SK-N-SH (cell line): ENCODE measurements at places on chromosomes 5 and 9.

DNA sequence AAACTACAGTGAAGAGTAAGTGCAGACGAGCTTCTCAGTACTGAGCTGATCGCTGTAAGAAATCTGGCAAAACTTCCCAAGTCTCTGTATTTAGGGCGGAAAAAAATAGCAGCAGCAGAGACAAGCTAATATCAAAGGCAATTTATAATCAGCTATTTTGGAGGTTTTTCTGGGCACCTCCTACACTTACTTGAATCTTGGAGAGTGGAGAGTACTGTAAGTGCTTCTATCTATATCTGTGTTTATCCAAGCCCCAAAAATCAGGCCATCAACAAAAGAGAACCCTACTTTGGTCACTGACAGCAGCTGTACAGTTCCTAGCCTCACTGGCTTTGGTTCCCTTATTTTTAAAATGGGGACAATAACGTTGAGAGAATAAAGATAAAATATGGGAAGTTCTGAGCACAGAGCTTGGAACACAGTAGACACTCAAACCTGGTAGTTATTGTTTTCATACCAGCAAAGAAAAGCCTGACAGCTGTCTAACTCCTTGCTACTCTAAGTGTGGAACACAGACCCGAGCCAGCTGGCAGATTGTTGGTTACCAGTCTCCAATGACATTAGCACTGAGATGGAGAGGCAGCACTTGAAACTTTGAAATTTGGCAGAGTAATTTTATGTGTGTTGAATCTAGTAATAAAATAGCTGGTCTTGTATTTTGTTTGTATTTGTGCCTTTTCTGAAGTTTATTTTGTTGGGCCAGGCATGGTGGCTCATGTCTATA, 96.0 kb upstream of the SLC28A3 start:
- no peak for DNase-seq

DNA sequence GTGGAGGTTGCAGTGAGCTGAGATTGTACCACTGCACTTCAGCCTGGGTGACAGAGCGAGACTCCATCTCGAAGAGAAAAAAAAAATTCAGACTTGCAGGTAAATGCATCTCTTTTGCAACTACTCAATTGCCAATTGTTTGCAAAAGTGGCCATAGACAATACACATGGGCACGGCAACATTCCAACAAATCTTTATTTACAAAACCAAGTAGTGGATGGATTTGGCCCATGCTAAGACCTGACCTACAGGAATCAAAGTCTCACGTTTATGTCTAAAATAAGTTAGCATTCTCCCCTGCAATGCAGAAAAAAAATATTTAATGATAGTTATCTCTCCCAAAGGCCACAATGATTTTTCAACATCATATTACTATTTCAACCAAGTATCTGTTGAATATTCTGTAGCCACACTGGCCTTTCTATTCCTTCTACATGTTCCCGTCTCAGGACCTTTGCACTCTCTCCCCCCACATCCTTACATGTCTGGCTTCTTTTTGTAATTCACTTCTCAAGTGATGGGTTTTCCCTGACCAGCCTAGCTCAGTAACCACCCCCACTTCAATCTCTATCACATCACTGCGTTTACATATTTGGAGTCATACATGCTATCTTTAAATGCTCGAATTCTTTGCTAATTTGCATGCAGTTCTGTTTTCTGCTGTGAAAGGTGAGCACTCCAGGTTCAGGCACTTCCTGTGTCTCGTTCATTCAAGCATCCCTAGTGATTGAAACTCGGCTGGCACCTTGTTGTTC, 54.2 kb downstream of the FNBP1 start:
- DNase-seq, result no peak

GRCh38 chr5:33322632-33323031, 118.1 kb upstream of the TARS1 start:
- DNase-seq, result no peak

GRCh38 chr5:125720348-125720685, 702.9 kb upstream of the GRAMD2B start:
- no peak for DNase-seq

DNA sequence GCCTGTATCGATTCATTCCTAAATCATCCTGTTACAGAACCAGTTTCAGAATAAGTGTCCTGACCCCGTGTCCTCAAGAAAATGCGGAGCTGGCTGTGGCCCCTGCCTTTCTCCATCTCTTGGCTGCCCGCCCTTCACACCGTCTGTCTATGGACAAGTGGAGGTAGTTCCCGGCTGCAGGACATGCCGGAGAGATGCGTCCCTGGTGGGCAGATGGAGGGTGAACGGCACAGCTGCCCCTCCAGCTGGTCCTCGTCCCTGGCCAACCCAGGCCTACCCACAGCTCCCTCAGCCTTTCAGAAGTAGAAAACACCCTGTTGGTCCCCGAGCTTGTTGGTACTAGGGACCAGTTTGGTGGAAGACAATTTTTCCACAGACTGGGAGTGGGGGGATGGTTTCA, 14.8 kb upstream of the EXOC3 start:
- DNase-seq, result no peak

- DNase-seq, result peak; percentile 63
Measured at GRCh38 chr9:96071076-96071814, 195.8 kb downstream of the ERCC6L2 start.

GRCh38 chr9:90836411-90837080, 34.9 kb downstream of the SYK start:
- no peak for DNase-seq

DNA sequence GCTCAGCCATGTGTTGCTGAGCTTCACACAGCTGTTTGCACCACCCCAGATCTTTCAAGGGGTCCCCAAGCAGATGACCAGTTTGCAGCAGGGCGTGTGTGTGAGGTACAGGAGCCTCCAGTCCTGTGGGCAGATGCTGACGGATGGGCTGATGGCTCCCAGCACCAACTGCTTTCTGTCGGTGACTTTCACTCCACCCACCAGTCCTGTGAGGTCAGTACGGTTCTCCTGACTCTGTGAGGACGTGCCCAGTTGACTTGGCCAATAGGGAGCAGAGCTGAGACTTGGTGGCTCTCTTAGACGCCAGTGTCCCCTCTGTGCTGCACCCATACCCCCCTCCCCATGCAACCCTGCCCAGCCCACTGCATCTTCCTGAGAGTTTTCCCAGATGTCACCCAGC, 19.7 kb downstream of the COL5A1 start:
- DNase-seq, result no peak

DNA sequence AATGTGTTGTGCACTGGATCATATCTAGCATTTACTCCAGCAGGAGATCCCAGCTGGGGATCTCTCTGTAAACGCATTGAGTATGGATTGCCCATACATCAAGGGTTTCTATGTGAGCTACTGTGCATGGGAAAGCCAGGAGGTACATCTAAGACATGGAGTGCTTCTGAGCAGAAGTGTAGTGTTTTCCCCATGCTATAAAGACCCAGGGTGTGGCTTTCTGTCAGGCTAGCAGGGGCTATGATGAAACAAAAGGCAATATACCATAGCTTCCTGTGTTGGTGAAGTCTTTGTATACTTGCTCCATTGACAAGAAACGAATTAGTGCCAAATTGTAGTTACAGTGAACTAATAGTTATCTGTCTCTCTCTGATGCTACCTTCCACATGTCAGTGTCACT, 329.3 kb upstream of the TLE4 start:
- DNase-seq, result no peak

GRCh38 chr5:147697380-147697779, 85.1 kb downstream of the JAKMIP2 start:
- no peak for DNase-seq

DNA sequence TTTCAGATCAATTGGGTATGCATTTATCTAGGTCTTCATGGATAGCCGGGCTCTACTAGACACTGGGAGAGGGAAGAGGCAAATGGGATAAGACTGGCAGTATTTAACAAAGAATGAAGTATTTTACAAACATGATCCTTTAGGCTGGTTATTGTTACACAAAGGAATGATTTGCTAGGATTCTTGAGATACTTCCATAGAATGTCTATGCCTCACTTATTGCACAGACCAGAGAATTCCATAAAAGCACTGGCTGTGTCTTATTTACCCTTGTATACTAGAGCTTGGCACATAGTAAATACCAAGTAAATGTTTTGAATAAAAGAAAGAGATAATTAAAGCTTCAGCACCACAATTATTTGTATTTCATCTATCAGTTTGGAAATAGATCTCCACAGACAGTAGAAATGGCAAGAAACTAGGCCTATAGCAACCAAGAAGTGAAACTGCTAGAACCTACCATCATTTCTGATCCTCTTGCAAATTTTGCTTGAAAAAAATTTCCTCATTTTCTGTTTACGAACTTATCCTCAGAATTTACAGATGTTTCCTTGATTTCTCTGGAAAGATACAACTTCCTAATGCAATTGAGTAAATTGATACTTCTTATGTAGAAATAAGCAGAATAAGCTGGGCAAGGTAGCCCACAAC, 3.8 kb downstream of the PDCD1LG2 start:
- DNase-seq, result no peak

DNA sequence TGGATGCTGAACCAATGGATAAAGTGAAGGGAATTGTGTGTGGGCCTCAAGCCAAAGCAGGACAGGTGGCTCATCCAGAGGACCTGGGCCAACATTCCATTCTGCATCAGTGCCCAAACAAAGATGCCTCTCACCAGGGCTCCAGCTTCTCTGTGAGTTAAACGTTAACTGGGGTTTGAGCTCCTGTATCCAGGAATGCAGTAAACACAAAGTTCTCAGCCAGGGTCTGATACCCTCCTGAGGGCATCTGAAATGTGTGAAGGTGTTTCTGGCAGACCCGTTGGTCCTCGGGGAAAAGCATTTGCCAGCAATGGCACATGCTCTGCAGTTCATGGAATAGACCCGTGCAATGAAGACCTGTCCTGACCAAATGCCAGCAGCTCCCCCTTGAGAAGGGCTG, 33.9 kb upstream of the AOPEP start:
- DNase-seq, result no peak

GRCh38 chr9:88179062-88179521, 40.8 kb upstream of the SPATA31C2 start:
- no peak for DNase-seq

DNA sequence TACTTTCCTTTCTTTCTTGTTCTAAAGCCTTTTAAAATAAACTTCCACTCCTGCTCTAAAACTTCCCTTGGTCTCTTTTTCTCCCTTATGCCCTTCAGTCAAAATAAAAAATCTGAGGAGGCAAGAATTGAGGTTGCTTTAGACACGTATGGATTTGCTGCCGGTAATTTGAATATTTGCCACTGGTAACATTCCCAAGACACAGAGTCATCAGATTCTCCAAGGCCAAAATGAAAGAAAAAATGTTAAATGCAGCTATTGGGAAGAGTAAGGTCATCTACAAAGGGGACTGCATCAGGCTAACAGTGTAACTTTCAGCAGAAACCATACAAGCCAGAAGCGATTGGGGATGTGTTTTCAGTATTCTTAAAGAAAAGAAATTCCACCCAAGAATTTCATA, 311.1 kb downstream of the CDH18 start:
- no peak for DNase-seq

DNA sequence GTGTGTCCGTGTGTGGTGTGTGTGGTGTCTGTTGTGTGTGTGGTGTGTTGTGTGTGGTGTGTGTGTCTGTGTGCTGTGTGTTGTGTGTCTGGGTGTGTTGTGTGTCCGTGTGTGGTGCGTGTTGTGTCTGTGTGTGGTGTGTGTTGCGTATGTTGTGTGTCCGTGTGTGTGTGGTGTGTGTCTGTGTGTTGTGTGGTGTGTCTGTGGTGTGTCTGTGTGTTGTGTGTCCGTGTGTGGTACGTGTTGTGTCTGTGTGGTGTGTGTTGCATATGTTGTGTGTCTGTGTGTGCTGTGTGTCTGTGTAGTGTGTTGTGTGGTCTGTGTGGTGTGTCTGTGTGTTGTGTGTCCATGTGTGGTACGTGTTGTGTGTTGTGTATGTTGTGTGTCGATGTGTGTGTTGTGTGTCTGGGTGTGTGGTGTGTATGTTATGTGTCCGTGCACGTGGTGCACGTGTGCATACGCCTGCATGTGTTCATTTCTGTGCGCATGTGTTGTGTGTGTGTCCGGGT, 72.3 kb downstream of the KCNT1 start:
- DNase-seq, result no peak

DNA sequence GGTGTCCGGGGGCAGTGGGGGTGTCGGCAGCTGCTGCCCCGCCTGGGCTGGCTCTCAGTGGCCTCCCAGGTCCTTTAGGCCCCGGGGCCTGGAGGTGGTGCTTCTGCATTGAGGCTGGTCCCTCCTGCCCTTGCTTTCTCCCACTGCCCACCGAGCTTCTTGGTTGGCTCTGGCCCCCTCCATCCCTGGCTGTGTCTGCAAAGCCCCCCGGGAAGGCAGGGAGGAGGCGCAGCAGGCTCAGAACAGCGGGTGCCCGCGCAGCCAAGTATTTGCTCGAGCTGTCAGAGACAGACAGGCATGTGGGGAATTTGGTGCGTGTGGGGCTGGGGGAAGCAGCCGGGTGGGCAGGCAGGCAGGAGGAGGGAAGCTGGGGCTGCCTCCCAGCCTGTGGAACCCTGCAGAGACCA, 11.5 kb downstream of the CXXC5 start:
- no peak for DNase-seq

DNA sequence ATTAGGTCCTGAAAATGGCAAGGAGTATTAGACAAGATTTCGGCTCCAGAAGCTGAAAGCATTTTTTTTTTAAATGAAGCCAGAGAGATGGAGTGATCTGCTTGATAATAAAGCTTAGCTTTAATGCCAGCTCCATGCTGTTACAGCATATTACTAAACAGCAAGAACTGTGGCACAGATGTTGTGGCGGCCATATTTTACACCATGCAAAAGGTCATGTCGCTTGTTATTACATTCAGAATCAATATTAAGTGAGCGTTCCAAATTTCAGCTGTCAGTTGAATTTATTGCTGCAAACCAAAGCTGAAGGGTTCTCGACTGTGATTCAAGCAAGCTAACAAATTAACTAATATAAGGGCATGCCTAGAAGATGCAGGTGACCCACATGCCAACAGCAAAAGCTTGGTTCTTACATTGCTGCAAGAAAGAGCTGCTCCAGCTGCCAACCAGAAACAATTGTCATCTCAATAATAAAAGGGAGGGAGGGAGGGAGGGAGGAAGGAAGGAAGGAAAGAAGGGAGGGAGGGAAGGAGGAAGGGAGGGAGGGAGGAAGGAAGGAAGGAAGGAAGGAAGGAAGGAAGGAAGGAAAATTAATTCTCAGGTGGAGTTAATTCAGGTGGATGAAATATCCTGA, 517.7 kb upstream of the WWC1 start:
- DNase-seq, result no peak

- DNase-seq, result peak; percentile 26
Measured at GRCh38 chr5:176743868-176744583, 66.3 kb upstream of the UNC5A start.

DNA sequence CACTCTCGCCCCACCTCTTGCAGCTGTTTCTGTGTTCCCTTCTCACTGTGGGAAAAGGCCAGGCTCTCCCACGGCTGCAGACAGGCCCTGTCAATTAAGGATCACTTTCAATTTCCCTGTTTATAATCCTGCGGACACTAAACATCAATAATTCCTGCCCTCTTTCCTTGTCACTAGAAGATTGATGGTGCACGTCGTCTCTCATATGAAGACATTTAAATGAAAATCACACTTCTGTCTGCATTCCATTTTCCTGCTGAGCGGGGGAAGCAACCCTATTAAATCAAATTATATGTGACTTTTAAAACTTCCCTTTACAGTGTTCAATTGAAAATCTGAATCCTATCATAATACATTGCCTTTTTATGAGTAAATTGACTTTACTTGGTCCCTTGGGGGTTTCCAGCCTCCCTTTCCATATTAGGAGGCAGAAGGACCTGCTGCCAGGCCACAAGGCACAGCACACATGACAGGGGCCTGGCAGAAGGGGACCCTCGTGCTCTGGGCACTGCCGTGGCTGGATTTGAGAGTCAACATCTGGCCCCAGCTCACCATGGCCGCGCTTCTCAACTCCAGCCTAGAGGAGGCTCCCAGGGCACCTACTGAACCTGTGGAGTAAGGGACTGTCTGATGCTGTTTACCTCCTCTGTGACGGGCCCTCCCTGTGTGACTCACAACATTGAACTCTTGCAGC, 311.0 kb upstream of the IRX4 start:
- DNase-seq, result no peak
